ENCODE measurements at places on chromosomes 7 and 10.

GRCh38 chr10:108663587-108663986 lies 1259.7 kb downstream of the XPNPEP1 start:
- DNase-seq, result no peak

GRCh38 chr10:125840955-125841354 lies 17.6 kb downstream of the BCCIP start:
- DNase-seq, result no peak

- DNase-seq, result no peak
Measured at GRCh38 chr7:21616091-21616490, 73.3 kb downstream of the DNAH11 start.

DNA sequence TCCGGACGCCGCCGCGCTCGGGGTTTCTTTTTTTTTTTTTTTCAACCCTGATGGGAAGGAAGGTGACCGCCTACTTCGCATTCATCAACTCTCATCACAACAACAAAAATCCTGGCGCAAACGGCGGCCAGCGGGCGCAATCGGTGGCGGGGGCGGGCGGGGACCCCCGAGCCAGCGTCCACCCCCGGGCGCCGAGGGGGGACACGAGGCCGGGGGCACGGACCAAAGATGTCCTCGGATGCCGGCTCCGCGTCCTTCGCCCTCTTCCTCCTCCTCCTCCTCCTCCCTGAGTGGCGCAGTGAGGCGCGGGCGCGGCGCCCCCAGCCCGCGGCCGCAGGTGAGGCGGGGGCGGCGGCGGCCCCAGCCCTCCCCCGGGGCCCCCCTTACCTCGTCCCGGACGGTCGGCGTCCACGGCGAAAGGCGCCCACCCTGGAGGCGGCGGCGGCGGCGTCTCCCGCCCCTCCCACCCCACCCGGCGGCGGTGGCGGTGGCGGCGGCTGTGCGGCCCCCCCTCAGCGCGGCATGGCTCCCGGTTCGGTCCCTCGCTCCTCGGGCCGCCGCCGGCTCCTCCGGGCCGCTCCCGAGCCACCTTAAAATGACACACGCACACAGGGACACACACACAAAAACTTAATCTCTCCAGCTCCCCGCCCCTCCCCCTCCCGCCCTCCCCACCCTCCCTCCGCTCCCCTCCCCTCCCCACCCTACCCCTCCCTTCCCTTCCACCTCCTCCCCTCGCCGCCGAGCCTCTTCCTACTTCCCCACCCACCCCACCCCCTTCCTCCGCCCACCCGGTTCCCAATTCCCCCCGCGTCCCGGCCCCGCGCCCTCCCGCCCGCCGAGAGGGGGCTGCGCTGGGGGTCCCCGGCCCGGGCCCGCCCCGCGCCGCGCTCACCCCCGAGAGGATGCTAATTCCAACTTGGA lies at the start of gene CTBP2:
TSS of gene CTBP2 (minus strand) at position 632 of the 924 bp plus-strand sequence.
- peak; percentile 64 for DNase-seq

DNA sequence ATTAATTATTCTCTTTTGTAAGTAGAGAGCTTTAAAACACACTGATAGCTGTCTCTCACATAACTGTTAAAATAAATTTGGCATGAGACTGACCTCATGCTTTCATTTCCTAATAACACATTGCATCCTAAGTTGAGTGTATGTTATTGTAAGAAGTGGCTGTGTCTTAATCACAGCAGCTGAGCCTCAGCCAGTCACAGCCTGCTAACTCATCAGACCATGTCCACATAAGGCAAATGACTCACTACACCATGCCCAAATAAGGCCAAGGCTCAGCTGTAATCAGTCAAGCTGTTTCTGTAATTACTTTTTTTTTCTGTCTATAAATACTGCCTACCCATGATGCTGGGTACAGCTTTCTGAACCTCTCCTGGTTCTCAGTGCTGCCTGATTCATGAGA lies 860.9 kb downstream of the XPNPEP1 start:
- DNase-seq, result no peak

DNA sequence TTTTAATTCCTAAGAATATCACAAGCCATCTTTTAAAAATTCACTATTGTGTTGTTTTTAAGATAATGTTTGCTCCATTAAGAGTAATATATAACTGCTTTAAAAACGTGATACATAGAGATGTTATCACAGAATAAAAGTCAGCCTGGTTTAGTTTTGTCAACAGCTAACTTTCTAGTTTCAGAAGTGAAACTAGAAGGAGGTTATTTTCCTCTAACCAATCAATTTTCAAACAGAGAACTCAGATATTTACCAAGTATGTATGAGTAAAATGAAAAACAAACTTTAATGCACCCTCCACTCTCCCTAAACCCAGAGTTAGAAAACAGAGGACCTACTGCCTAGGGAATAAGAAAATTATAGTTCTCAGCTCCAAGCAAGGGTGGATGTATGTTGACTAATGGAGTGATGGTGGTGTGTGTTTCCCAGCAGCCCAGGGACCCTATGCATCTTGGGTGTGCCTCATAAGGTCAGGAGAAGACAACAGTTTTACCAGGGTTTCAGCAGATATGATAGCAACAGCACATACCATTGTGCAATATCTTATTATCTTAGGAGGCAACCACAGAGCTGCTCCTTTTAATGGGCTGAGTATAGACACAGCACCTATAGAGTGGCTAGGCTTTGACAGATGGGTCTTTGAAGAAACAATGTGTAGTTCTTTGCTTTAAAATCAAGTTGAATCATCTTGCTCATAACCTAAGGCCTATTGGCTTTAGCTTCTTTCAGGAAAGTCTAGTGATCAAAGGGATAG lies 58.4 kb downstream of the PTPRZ1 start:
- no peak for DNase-seq

All from left cardiac atrium (tissue), 4 donors.